ENCODE measurements at places on chromosomes 12 and 14.

- DNase-seq: no peak
Observed at GRCh38 chr14:81178063-81178462, 42.7 kb downstream of the GTF2A1 start.

DNA sequence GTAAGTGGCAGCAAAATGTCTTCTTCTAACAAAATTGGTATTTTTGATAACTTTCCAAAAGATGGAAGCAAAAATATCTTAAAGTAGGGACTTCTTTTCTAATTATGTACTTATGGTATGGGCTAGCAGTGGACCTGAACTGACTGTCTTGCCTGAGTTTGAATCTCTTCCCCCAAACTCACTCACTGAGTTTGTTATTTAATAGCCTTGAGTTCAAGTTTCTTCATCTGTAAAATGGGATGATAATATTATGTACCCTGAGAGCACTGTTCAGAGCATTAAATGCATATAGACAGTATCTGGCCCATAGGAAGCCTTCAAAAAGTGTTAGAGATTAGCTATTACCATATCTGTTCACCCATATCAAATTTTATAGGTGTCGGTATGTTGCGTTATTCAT, 210.4 kb upstream of the NUDT4 start:
- DNase-seq: no peak

DNA sequence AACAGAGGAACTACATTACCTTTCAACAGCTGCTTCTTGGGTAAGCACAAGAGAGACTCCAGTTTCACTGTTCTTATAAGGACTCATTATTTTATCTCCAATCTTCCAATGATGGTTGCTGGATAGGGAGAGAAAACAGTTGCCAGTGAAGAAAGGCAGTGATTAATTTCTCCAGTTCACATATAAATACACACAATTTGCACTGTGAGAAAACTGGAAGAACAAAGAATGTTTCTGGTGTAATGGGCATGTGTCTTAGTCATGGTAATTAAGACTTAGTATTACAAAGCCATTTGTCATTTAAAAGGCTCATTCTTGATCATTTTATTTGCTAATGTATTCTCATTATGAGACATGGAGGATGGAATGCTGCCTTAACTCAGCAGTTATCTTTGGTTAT, 78.0 kb upstream of the FAR2 start:
- no peak for DNase-seq

- no peak for DNase-seq
Observed at GRCh38 chr12:110579535-110580253, 3.4 kb downstream of the PPTC7 start.

DNA sequence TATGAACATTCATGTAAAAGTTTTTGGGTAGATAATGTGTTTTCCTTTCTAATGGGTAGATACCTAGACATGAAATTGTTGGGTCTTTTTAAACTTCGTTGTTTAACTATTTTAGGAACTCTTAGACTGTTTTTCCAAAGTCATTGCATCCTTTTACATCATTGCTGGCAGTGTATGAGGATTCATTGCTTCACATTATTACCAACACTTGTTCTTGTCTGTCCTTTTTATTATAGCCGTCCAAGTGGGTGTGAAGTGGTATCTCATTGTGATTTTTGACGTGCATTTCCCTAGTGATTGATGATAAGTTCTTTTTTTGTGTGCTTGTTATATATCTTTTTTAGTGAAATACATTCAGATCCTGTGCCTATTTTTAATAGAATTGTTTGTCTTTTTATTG, 39.4 kb downstream of the USP15 start:
- DNase-seq: no peak

All from stimulated activated CD8-positive, alpha-beta memory T cell treated with anti-CD3 and anti-CD28 coated beads, Interleukin-2, amount 100 ng/mL, for 48 hours (primary cell).